NCI-H2029 treated with DMSO at 0.1 percent for 48 hours (cell line): ENCODE measurements at places on chromosomes 7 and 10.
A peak's percentile ranks its signal among the peaks of the same experiment; 100 is the strongest.

DNA sequence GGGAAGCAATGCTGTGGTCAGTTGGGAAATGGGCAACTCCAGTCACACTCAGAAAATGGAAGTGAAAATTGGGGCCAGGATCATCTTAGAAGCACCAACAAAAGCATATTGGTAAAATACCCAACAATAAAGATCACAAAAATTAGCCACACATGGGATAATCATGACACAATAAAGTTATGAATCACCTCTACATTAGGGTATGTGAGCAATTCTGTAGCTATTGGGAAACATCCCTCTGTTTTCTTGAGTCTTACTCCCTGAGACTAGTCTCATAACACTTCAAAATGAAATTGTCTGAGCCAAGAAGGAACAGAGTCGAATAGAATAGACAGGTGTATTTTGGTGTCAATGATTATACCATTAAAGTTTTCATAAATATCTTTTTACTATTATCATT lies 178.3 kb downstream of the DYNC1I1 start:
- DNase-seq = no peak

GRCh38 chr7:19352305-19352695 lies 207.1 kb upstream of the FERD3L start:
- no peak for DNase-seq

DNA sequence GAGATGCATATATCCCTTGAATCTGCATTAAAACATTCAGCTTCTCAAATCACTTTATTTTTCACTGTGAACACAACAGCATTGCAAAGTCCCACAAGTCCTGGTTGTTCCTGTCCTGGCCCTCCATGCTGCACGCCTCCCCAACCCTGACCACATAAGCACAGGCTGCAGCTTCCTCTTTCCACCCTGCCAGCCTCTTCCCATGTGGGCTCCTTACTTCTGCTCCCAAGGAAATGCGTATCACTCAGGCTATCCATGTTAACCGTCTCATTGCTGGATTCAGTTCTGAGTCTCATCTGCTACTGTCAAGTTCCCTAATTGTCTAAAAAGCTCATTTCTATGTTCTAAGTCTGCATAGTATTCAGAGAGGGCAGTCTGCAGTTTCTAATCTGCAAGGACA lies 89.7 kb upstream of the ZPBP start:
- DNase-seq = no peak

DNA sequence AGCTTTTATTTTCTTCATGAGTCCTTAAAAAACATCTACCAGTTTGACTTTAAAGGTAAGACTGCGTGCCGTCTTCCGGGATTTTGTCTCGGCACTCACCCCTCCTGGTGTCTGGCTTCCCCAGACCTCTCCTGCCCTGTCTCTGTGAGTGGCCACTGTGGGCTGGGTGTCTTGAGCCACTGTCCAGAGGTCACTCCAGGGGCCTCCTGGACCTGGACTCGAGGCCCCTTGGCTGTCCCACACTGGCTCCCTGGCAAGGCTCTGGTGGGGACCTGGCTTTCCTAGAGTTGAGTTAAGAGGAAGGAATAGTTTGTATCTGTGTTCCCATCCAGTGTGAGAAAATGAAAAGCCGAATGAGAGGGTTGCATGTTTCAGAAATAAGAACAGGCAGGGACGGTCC lies 95.5 kb downstream of the NKX6-2 start:
- DNase-seq = no peak

DNA sequence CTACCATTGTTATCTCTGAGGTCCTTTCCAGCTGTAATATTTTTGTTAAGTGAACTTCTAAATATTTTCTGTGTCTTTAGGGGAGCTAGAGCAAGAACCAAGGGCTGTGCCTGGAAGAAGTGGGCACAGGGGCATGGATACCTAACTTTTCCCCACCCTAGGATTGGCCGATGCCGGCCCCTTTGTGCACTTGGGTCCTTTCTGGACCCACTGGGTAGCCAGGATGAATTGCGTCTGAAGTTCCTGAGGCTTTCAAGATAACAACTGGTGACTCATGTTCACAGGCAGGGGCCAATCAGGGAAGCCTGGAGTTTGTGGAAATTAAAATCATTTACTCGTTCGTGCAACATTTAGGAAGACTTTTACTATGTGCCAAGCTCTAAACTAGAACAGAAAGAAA lies 758 bp downstream of the DPCD start:
- no peak for DNase-seq

DNA sequence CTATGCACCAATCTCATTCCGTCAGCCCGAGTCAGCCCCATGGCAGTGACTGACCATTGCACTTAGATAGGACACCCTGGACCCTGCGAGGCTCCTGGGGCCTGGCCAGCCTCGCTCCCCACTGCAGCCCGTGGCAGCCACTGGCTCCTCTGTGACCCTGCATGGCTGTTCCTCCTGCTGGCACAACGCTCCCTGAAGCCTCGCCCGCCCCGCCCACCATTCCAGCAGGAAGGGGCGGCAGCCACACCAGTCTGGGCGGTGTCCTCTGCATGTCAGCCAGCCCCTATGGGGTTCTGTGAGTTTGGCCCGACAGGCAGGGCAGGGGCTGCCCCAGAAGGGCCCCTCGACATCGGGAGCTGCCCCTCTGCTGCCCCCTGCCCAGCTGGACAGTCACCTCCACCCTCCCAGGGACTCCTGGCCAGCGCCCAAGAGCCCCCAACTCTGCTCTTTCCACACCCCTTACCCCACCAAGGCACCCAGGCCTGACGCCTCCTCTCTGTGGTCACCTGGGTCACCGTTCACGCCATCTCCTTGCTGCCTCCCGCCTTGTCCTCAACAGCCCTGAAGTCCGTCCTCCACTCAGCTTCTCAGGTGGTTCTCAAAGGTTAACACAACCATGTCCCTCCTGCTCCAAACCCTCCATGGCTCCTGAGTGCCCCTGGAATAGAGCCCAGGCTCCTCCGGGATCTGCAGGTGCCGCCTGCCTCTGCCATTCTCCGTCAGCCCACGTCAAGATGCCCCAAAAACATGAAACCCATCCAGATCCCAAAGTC lies 103.5 kb downstream of the MICALL2 start:
- no peak for DNase-seq

DNA sequence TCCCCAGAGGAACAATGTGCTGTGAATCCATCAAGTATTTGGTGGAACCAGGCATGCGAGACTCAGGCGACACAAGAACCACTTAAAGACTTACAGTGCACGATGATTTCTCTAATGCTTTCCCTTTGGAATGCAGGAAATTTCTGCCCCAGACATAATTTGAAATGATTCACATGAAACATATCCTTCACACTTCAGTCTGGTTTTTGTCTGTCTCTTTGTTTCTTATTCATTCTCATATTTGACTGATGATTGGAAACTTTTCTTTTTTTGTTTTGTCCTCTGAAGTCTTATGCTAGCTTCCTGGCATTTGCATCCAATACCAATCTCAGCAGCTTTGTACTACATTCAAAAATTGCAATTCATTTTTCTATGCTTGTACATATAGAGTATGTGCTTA lies 502.8 kb downstream of the PHTF2 start:
- no peak for DNase-seq

GRCh38 chr7:159078911-159079270 lies 65.8 kb downstream of the VIPR2 start:
- no peak for DNase-seq

GRCh38 chr7:92841192-92841591 lies 4.8 kb upstream of the CDK6 start:
- no peak for DNase-seq

- DNase-seq = no peak
These were observed 48.7 kb downstream of the KCNMA1 start for GRCh38 chr10:77588886-77589285.

GRCh38 chr10:6035931-6036575 lies 26.1 kb downstream of the IL2RA start:
- no peak for DNase-seq

GRCh38 chr7:33906697-33907096 lies 1.4 kb downstream of the BMPER start:
- no peak for DNase-seq

- DNase-seq = peak; percentile 44
These were observed 25.3 kb upstream of the FOXL3 start for GRCh38 chr7:264541-265191.

- DNase-seq = no peak
These were observed 20.1 kb upstream of the HDAC9 start for GRCh38 chr7:18475488-18475887.

DNA sequence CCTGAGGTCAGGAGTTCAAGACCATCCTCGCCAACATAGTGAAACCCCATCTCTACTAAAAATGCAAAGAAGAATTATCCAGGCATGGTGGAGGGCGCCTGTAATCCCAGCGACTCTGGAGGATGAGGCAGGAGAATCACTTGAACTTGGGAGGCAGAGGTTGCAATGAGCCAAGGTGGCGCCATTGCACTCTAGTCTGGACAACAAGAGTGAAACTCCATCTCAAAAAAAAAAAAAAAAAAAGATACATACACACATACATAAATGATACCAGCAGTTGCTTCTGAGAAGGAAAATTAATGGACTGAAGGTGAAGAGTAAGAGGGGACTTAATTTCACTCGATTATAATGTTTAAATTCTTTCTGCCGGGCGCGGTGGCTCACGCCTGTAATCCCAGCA lies 40.2 kb upstream of the PAX2 start:
- no peak for DNase-seq

DNA sequence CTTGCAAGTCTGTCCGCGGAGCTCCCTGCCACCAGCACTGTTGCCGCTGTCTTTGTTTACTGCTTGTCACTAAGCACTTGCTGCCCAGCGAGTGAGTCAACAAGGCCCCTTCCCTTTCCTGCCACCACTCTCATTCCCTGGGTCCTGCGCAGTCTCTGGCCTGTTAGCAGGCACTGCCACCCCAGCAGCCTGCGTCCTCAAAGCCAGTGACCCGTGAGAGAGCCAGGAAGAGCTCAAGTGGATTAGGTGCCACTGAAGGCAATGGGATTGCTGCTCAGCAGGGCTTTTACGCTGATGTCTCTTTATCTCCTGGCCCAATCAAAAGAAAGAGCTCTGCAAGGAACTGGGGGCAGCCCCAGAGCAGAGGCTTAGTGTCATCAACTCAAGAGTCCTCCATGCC lies at the start of gene FRMPD2:
Gene FRMPD2, minus strand, starts transcription at position 61 of the 400 bp plus-strand sequence. CDS start 129 bp downstream, outside the sequence.
- DNase-seq = peak; percentile 26

DNA sequence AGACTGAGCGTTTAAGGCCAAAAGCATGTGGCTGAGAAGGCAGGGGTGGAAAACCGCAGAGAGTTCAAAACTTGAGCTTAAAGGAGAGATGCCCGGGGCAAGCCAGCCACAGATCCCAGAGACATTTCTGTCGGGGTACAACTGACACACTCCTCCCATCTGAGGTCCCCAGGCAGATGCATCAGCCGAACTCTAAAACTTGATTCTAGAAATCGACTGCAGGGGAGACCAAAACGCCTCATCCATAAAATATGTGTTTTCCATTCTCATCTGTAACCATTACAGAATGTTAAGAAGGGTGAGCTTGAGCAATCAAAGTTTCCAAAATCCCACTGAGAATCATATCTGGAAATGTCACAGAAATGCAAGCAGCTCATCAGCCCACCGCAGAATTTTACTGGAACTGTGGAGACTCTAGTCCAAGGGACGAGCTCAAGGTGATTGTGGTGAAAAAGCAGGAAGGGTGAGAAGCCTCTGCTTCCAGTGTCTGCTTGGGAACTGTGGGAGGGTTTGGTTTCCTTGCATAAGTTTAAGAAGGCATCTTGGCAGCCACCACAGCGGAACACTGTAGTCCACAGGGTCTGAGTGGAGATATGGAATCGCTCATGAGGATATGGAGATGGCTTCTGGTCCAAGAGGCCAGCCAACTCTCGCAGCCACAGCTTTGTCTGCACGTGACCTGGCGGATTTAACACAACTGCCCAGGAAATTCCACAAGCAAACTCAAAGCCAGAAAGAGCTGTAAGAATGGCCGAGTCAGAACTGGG lies 249.2 kb downstream of the SFMBT2 start:
- DNase-seq = no peak

GRCh38 chr7:35780070-35780469 lies 20.8 kb upstream of the SEPTIN7 start:
- DNase-seq = no peak

DNA sequence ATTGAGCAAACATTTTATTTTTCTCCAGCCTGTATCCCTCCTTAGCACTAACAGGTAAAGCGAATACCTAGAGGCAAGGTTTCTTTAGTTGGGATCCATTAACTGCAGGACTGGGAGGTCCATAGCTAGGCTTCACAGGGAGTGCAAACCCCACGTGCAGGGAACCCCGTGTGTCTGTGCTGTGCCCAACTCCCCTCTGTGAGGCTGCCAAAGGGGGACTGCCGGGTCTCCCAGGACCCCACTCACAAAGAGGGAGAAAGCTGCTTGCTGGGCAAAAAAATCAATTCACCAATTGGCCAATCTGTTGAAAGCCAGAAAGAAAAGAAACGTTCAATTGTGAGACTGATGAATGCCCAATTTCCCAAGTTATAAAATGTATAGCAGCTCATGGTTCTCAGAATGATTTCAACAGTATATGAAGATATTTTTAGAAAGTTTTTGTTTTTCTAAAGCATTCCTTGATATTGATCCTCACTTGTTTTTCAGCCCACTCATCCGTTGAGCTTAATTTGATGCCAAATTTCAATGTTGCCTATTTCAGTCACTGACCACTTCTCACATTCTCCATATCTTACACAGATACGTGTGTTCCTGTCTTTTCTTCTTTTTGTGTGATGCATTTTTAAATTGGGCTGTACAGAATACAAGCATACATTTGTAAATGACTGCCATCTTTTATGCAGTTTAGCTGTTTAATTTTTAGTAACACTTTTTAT lies 202.7 kb upstream of the PRSS58 start:
- DNase-seq = no peak

DNA sequence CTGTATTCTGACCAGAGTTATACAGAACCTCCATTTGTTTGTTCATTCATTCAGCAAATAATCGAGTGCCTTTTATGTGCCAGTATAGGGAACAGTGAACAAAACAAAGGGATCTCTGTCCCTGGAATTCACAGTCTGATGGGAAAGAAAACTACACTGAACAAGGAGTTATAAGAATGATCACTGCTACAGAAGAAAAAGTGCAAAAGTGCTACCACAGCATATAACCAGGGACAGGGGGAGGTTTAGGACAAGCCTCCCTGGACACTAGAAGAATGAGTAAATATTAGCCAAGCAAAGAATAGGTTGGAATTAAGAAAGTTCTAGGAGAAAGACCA lies 4.2 kb downstream of the CLDN12 start:
- no peak for DNase-seq
